Left lung (tissue), 14 donors: ENCODE measurements at places on chromosomes 7 and 10. TPM values are rescaled to one million over a fixed set of nuclear protein-coding genes. Genes with fewer than 3 reads are reported as not detected.

GRCh38 chr7:44476313-44476712 lies 14.1 kb downstream of the NUDCD3 start:
- no peak for DNase-seq

DNA sequence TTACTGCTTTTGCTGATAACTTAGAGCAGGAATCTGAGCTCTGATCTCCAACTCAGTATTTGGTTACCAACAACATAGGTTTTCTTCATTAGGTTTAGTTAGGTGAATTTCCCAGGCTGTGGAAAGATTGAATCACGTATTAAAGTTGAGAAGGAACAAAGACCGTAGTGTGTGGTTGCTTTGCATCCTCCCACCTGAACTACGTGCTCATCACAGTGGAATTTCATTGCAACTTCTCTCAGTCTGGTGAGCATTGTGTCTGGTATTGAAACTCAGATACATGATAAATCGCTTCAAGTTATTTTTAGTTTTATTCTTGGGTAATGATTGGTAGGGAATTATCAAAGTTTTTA lies 139.4 kb upstream of the AKR1E2 start:
- DNase-seq, result no peak

DNA sequence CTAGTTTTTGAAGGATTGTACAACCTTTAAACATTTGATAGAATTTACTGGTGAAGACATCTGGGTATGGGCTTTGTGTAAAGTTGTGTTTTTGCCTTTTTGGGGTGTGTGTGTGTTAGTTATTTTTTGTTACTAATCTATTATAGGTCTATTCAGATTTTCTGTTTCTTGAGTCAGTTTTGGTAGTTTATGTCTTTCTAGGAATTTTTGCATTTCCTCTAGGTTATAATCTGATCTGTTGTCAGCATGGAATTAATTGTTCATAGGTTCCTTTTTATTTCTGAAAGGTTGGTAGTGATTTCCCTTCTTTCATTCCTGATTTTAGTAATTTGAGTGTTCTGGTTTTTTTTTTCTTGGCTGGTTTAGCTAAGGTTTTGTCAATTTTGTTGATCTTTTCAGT lies 17.7 kb downstream of the SEPTIN7 start:
- DNase-seq, result no peak

DNA sequence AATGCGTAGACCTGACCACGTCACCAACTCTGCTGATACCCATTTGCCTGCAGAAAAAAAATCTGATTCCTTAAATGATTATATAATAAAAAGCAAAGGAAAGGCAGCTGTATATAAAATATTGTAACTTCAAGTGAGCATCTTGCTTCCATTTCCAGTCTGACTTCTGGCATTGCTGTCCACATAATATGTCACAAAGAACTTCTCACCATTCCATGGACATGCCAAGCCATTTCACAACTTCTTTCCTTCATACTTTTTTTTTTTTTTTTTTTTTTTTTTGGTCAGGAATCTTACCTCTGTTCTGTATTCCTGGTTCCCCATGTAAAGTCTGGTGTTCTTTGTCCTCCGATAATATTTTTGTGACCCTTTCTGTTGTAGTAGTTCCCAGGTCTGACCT lies 165.5 kb downstream of the SND1 start:
- no peak for DNase-seq

GRCh38 chr7:99308461-99309074 lies 17.1 kb upstream of the ARPC1A start:
- DNase-seq, result no peak

The ACSM6 gene
- 0.38 TPM for polyA plus RNA-seq
